ENCODE measurements at places on chromosomes 5 and 9.

DNA sequence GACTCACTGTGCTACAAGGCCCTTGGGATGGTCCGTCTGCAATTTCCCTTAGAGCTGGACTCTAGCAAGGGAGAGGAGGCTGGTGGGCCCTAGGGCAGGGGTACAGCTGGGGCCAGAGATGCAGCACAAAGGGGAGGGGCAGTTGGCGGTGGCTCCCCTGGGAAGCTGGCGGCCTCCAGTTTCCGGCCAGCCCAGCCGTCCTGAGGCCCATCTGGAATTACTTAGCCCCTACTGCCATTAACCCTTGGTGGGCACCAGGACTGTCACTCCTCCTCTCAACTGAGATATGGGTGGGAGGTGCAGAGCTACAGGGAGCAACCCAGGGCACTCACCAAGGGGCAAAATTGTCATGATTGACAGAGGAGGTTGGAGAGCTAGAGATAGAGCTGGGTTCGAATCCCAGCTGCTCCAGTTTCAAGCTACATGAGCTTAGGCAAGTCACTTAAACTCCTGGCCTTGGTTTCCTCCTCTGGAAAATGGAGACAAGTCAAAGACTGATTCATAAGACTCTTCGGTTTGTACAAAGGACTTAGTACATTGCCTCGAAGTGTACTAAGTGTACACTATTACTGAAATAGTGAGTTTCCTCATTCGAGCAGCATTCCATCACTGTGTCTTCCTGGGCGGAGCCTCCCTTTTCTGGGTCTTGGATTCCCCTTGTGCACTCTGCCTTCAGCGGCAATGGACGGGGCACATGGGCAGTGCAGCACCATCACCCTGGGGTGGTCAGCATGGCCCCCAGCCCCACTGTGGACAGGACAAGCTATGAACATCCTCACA, 2.7 kb upstream of the PDGFRB start:
- peak; percentile 88 for DNase-seq

- no peak for DNase-seq
These were observed 177.3 kb upstream of the SPEF2 start for GRCh38 chr5:35440409-35440808.

GRCh38 chr5:88322785-88323184, 54.1 kb upstream of the TMEM161B start:
- DNase-seq: no peak

DNA sequence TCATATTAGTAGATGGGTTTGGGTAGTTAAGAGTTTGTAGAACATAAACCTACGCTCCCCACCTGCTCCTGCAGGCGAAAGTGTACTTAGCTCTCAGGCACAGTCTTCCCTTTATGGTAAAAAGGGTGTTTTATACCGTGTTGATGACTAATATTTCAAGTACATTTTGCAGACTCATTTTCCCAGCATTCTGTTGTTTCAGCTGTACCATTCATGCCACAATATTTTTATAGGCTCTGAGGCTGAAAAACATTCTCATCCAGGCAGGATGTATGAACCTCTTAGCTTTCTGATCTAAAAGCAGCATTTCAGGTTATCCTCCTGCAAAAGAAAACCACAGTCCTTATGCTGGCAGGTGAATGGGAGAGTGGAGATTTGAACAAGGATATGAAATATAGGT, 231.4 kb downstream of the NR2F1-AS1 start:
- no peak for DNase-seq

DNA sequence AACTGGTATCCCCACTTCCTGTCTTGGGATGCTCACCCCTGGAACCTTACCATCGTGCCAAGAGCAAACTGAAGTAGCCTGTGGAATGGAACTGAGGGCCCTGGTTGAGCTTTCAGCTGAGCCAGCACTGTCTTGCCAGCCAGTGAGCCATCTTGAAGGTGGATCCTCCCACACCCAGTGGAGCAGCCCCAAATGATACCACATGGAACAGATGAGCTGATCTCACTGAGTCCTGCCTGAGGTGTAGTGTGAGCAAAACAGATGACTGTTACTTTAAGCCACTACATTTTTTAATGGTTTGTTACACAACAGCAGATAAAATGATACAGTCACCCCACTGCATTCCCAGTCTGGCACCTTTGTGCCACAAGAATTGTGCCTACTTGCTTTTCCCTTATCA, 2.2 kb upstream of the PCYOX1L start:
- DNase-seq: no peak

GRCh38 chr5:572398-573019, 39.6 kb upstream of the CEP72 start:
- DNase-seq: no peak

DNA sequence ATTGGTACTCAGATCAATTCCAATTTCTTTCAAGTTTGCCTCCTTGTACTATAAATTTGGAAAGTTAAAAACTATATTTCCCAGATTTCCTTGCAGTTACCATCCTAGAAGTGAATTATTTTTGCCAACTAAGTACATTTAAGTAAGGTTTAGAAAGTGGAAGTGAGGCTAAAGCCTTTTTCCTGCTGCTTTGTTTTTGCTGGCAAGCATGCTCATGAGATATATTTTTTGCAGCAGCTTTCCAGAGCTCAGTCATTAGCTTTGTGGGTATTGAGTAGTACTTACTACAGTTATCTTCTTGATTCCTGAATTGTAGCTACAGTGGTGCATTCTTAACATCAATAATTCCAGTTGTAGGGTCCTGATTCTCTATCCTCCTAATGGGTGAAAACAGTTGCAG, 3.5 kb upstream of the BTF3 start:
- DNase-seq: no peak

DNA sequence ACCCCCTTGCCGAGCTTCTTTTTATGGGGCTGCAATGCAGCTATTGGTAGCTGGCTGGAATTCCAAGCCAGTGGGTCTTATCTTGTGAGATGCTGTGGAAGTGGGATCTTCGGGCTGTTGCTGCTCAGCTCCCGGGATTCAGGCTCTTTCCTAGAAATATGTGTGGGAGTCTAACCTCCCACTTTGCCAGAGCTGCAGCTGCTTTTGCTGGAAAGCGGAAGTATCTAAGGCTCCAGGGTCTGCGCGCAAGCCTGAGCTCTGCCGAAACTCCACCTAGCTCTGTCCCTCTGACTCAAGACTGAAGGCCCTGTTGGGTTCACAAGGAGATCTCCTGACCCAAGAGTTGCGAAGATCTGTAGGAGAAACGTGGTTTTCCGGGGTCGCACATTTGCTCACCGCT, 151.1 kb upstream of the ANKRD55 start:
- no peak for DNase-seq

DNA sequence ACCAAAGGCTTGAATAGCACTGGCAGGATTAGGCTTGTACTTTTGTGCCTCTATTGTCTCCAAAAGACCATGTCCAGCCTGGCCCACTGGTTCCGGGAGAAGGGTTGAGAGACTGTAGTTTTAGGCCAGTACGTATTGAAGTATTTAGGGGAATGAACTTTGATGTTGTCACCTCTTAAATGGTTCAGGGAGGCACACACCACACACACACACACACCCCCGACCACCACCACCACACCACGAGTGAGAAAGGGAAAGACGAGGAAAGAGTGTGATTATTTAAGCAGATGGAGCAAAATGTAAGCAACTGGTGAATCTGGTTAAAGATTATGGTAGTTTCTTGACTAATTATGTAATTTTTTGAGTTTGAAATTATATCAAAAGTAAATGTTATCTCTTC, 61.6 kb downstream of the NIPBL start:
- DNase-seq: no peak

DNA sequence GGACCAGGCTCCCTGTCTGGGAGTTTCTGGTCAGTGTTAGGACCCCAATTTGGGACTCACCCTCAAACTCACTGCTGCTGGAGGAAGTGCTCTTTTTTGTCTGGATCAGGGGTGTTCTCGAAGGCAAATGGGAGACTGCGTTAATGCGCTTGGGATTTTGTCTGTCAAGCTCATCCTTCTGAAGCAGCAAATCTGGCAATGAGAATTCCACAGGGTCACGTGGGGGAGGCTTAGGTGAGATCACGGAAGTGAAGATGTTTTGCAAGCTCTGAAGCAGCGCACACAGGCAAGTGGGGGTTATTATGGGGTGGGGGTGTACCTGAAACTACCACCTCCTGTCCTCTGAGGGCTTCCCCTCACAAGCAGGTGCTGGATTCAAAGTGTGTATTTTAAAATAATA, 10.5 kb upstream of the TEX53 start:
- no peak for DNase-seq

GRCh38 chr5:4576161-4576748, 563.9 kb upstream of the ADAMTS16 start:
- no peak for DNase-seq

GRCh38 chr9:20321423-20322082, 300.7 kb downstream of the MLLT3 start:
- DNase-seq: no peak

- no peak for DNase-seq
These were observed 36.4 kb downstream of the JADE2 start for GRCh38 chr5:134561871-134562296.

DNA sequence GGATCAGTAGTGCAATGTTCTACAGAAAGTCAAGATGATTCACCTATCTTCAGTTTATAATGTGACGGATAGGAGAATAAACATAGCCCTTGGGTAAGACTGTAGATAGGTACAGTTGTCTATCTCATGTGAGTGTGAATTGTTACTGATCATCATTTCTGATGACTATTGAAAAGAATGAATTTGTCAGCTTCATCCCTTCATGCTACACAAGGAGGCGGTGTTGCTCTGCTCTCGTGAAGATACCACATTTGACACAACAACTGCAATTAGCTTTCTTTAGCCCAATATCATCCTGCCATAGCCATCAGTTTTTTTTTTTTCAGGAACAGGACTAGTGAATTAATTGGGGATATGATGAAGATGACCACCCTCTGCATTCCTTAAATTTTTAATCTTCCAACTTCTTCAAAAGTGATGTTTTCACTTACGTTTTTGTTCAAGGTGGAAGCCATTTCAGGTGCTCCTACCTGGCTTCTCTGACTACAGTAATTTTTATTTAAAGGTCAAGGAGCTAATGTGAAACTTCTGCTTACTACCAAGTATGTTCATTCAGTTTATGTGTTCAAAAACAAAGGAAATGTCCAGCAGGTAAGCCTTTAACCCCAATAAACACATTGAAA, 152.9 kb upstream of the MOCS2 start:
- no peak for DNase-seq

DNA sequence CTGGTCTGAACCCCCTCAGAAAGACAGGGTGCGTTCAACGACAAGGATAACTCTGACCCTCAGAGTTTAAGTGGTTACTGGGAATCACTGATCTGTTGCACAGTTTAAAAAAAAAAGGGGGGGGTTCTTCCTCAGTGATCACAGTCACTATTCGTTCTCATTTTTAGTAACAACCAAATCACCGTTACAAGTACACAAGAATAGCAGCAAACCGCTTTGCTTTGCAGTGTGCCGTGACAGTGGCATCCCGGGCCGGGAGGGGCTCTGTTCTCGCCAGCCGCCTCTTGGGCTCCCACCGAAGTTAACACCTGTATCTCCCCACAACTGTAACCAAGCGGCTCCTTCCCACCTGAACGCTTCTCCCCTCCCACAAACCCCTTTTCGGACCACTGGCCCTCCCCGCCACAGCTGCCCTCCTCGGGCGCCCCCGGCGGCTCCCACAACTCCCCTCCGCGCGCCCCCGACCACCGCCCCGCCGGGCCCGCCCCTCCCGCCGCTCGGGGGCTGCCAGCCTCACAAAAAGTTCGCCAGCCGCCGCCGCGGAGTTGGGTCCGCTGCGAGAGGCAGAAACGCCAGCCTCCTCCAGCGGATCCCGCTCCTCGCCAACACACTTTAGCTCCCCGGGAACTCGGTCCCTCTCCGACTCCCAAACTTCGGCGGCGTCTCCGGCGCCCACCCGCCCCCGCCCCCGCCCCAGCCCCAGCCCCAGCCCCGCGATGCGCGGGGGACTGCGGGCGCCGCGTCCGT, 1.2 kb downstream of the SSBP2 start:
- DNase-seq: peak; percentile 16
